ENCODE measurements at places on chromosomes 12 and 14.

DNA sequence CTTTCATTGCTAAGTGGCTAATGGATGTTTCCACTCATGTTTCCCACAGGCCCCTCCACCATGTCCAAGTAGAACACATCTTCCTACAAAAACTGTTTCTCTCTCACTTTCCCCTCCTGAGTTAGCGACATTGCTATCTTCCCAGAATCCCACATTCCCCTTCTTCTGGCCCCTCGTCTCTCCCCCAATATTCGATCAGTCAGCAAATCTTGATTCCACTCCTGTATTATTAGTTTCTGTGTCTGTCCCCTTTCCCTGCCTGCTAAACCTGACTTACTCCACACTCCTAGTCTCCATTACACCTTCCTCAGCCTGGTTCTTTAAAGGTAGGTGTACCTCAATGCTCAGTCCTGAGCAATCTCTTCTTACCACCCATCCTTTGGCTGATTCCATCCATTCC lies 19.3 kb upstream of the SAMD4A start:
- DNase-seq: no peak

- no peak for DNase-seq
Observed at GRCh38 chr14:96586056-96586455, 83.9 kb downstream of the PAPOLA start.

- DNase-seq: no peak
Observed at GRCh38 chr14:34103176-34103575, 152.3 kb upstream of the EGLN3 start.

DNA sequence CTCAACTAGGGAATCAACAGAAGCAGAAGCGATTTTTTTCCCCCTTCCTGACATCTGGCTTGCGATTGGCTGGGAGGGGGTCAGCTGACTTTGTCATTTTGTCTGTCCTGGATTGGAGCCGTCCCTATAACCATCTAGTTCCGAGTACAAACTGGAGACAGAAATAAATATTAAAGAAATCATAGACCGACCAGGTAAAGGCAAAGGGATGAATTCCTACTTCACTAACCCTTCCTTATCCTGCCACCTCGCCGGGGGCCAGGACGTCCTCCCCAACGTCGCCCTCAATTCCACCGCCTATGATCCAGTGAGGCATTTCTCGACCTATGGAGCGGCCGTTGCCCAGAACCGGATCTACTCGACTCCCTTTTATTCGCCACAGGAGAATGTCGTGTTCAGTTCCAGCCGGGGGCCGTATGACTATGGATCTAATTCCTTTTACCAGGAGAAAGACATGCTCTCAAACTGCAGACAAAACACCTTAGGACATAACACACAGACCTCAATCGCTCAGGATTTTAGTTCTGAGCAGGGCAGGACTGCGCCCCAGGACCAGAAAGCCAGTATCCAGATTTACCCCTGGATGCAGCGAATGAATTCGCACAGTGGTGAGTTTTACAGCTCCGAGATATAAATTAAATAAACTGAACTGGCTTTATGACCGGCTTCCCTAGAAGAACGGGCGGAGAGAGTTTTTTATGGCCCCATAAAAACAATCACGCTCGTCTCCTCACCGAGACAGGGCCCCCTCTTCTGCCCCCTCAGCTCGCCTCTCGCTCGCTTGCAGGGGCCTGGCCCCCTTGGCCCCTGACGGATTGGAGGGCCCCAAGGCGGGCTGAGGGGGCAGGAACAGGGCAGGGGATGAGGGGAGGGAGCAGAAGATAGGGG lies at the start of gene HOXC6:
TSS of gene HOXC6 (plus strand) at position 127 of the 888 bp plus-strand sequence. CDS start at position 209, 82 bp downstream.
- DNase-seq: no peak

- no peak for DNase-seq
Observed at GRCh38 chr12:59453475-59453874, 142.4 kb upstream of the SLC16A7 start.

- DNase-seq: no peak
Observed at GRCh38 chr14:77253333-77254190, 17.4 kb downstream of the NGB start.

GRCh38 chr12:113048716-113049127 lies 7.8 kb upstream of the DTX1 start:
- peak; percentile 19 for DNase-seq

- DNase-seq: no peak
Observed at GRCh38 chr12:124388038-124388671, 93.3 kb downstream of the RFLNA start.

DNA sequence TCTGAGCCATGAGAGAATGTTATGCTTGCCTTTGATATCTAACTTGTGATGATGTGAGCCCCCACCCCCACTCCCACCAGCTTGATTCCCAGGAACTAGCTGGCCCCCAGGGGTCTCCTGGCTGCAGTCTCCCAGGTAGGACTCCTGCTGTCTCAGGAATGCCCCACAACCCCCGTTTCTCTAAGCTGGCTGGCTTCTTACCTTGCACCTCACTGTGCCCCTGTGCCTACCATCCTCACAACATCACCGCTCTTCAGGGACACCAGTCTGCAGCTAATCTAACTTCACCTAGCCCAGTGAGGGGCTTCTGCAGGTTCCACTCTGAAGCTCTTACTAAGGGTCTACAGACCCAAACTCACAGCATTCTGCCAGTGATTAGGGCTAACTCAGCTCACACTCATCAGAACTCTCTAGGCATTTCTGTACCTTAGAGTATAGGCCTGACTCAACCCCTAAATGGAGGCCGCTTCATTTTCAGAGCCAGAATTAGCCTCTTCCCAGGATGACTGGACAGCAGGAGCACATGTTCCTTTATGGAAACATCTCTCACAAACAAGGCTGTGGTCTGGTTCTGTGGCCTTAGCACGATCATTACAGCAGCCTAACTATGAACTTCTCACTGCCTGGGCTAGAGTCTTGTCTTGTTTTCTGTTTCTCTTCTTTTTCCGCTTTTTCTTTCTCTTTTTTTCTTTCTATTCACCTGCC lies 72.8 kb upstream of the IFNG-AS1 start:
- DNase-seq: no peak

GRCh38 chr12:53805791-53806190 lies 54.0 kb upstream of the CISTR start:
- DNase-seq: no peak

GRCh38 chr14:105168496-105168978 lies at the start of gene JAG2:
TSS of gene JAG2 (minus strand) at chr14:105168776. CDS start at chr14:105168420, 356 bp downstream.
- no peak for DNase-seq

- no peak for DNase-seq
Observed at GRCh38 chr14:99688629-99689028, 4.5 kb downstream of the CYP46A1 start.

- DNase-seq: no peak
Observed at GRCh38 chr12:12811343-12811742, 1.8 kb upstream of the DDX47 start.

GRCh38 chr14:44339862-44340261 lies 167.2 kb downstream of the FSCB start:
- no peak for DNase-seq

DNA sequence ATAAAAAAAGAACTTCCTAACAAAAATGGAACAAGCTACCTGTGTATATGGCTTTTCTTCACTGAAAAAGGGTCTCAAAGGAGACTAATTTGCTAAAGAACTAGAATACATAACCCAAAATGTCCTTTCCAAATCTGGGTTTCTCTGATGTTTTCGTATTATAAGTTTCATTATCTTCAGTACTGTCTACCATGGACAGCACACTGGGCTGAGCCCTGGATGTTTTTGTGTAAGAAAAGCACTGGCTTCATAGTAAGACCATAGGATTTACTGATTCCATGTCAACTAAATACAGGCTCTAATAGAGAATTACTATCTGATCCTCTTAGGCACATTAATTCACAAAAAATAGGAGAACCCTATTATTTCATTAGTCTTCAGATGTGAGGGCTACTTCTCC lies 94.3 kb upstream of the GPHB5 start:
- no peak for DNase-seq

GRCh38 chr14:22433069-22433468 lies 156.0 kb downstream of the DAD1 start:
- DNase-seq: no peak

DNA sequence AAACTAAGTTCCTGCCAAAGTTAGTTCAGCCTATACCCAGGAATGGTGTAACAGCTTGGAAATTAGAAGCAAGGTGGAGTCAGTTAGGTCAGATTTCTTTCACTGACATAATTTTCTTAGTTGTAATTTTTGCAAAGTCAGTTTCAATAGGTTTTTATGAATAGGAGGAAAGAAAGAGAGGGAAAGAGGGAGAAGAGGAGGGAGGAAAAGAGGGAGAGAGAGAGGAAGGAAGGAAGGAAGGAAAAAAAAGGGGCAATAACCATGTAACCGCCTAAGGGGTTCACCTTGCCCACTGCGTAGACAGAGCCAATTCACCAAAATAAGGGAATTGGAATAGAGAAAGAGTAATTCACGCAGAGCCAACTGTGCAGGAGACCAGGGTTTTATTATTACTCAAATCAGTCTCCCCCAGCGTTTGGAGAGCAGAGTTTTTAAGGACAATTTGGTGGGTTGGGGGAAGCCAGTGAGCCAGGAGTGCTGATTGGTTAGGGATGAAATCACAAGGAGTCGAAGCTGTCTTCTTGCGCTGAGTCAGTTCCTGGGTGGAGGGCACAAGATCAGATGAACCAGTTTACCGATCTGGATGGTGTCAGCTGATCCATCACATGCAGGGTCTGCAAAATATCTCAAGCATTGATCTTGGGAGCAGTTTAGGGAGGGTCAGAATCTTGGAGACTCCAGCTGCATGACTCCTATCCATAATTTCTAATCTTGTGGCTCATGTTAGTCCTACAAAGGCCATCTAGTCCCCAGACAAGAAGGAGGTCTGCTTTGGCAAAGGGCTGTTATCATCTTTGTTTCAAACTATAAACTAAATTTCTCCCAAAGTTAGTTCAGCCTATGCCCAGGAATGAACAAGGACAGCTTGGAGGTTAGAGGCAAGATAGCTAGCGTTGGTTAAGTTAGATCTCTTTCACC lies 126.0 kb upstream of the AMIGO2 start:
- no peak for DNase-seq

DNA sequence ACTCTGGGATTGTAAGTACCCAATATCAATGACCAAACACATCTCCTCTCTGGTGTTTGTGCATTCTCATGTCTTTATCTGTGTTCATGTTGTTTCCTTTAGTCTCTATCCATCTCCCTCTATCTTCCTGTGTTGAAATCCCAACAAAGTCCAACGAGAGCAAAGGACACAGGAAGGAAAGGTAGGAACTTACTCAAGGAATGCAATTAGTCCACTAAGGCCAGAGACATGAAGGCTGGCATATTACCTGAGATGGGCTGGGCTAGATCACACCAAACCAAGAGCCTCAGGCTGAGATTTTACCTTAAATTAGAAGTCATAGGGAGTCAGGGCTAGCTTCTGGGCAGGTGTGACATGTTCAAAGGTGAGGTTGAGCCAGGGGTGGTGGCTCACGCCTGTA lies 14.3 kb upstream of the LGALS3 start:
- no peak for DNase-seq

GRCh38 chr12:13959131-13959723 lies 22.2 kb downstream of the GRIN2B start:
- no peak for DNase-seq

Data from thoracic aorta (tissue), 2 donors.